Progenitor cell of endocrine pancreas (in vitro differentiated cells): ENCODE measurements at places on chromosomes 6 and 20.

DNA sequence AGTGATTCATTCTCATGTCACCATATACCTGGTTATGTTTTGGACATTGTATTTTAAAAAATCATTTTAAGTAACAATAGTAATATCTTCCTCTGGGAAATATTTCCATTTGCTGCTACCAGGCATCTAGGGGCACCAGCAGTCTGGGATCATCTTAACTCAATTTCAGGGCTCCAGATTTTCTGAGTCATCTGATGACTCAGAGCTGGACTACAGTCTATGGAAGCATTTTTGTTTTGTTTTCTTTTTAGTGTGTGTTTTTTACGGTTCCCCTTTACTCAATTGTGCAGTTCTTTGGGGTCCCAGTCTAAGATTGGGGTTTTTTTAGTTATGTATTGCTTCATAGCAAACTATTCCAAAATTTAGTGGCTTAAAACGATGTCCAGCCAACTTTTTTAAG is 5.7 kb upstream of the FKBP5 start:
- DNase-seq = no peak

GRCh38 chr6:17851720-17852161 is 135.7 kb downstream of the KIF13A start:
- no peak for DNase-seq

- no peak for DNase-seq
Observed at GRCh38 chr20:37316116-37316774, 26.8 kb downstream of the MANBAL start.

GRCh38 chr6:65450451-65450850 is 256.6 kb downstream of the EYS start:
- DNase-seq = no peak

DNA sequence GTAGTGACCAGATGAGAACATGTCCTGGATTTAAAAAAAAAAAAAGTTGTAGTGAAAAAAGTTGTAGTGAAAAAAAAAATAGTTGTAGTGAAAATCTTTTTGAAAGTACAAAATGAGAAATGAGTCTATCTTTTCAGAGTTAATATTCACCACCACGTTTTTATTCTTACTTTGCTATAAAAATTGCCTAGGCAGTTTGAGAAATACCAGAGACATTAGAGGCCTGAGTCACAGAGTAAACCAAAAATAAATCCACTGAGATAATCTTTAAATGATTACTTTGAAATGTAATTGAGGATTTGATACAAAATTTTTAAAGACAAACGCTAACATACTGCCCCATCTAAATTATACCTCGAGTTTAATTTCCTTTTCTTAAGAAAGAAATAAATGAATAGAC is 101.2 kb upstream of the TIAM2 start:
- DNase-seq = no peak

- no peak for DNase-seq
Observed at GRCh38 chr6:13624871-13625288, 9.7 kb downstream of the NOL7 start.
